Adrenal gland (tissue), 19 donors: ENCODE measurements at places on chromosomes 3 and 15.

DNA sequence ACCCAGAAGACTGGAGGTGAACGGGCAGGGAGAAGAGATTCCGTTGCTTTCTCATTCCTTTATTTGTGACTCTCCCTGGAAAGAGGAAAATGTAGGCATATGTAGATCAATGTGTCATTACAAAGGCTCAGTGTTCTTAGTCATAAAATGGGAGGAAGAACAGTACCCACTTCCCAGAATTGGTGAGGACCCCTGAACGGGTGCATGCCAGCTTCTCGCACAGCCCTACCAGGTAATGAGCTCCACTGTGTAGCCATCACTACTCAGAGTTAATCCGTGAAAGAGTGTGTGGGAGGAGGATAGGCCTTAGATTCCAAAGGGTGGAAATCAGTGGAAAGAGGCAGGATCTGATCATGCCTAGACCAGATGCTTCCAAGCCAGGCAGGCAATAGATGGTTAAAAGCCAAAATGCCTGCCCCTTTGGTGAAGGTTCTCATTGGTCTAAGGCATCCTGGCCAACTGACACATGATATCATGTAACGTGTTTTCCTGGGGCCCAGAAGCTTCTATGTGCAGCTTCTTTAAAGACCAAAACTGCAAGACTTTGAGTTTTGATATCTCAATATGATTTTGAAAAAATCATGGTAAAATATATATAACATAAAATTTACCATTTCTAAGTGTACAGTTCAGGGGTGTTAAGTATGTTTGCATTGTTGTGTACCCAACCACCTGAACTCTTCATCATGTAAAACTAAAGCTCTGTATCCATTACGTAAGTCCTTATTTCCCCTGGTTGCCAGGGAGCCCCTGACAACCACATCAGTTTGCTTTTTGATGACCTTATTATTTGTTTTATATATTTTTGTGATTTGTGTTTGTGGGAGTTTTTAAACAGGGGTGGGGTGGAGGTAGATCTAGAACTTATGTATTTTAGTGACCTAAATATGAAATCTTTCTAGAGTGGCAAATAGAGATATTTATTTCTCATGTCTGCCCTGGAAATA lies 402.2 kb upstream of the CFAP20DC start:
- no peaks in the 10 kb centered on the region for H3K27me3 ChIP-seq
- no peaks in the 10 kb centered on the region for H3K36me3 ChIP-seq
- H3K4me3 ChIP-seq: no peak overlapping the region
- H3K4me1 ChIP-seq: no peaks in the 10 kb centered on the region
- no peak overlapping the region for H3K27ac ChIP-seq

DNA sequence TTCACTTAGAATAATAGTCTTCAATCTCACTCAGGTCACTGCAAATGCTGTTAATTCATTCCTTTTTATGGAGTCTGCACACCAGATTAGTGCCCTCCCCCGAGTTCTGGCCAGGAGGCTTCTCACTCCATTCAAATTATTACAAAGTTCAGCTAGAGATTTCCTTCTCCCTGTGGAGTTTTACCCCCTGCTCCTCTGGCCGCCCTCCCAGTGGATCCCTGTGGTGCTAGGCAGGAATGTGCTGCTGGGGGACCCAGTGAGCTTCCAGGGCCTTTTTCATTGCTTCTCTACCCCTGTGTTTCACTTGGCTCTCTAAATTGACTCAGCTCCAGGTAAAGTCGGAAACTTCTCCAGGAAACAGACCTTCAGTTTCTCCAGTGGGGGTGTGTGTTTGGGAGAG lies 42.7 kb upstream of the CD200R1L start:
- no peaks in the 10 kb centered on the region for H3K4me1 ChIP-seq
- no peak overlapping the region for H3K27ac ChIP-seq
- no peaks in the 10 kb centered on the region for H3K36me3 ChIP-seq
- H3K27me3 ChIP-seq: no peaks in the 10 kb centered on the region

DNA sequence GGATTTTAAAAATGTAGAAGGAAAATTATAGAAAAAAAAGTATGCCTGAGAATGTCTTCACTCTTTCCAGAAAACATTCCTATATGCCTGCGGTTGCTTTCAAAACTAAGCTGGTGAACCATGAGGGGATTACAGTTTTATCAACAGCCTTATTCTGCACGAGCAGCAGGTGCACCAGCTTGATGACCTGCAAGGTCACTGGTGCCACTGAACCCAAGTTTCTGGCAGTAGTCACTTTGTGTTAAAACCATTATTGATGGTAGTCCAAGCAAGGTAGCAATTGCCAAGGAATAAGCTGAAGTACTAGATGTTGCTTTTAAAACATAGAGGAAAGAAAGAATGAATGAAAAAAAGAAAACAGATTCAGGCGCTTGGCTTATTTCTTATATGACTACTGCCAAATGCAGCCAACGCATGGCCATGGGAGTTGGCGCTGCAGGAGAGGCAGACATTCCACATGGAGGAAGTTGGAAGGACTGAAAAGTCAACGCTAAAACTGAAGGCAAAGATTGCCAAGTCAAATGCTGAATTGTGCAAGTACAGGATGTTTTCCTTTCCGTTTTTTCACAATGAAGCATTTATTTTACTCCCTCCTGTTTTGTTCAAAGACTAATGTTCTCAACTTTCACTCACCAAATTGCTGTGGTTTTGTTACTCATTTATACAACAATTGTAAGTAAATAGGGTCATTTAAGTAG lies 601.4 kb downstream of the CADM2 start:
- no peaks in the 10 kb centered on the region for H3K4me1 ChIP-seq
- no peaks in the 10 kb centered on the region for H3K36me3 ChIP-seq
- DNase-seq: no peak
- H3K27ac ChIP-seq: no peak overlapping the region
- no peak overlapping the region for H3K4me3 ChIP-seq

DNA sequence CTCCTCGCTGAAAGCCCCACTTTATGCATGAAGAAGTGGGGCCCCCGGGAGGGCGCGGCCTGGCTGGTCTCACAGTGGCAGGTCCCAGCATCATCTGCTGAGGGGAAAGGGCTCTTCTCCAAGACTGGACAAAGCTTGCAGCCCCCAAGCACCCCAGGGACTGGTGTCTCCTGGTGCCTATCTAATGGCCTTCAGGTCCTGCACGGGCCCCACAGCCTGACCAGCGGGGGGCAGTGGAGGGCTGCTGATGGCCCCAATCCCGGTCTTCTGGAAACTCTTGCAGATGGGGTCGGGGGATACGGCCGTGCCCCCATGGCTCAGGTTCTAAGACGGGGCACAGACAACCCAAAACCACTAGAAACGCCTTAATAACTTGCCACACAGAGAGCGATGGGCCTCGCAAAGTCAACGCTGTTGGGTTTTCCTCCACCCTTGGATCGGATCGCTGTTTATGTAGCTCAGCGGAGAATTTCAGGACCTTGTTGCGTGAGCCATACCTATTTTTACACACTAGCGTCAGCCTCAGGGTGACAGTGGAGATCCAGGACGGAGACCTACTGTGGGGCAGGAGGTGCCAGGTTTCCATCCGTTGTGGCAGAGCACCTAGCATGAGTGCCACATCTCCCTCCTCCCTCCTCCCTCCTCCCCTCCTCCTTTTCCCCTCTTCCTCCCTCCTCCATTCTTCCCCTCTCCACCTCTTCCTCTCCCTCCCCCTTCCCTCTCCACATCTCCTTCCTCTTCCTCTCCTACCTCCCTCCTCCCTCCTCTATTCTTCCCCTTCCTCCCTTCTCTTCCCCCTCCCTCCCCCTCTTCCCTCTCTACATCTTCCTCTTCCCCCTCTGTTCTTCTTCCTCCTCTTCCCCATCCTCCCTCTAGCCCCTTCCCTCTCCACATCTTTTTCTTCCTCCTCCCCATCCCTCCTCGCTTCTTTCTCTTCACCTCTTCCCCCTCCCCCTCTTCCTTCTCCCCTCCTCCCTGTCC lies 79.3 kb upstream of the ALDH1L1 start:
- no peaks in the 10 kb centered on the region for H3K36me3 ChIP-seq
- H3K4me1 ChIP-seq: no peaks in the 10 kb centered on the region
- H3K27ac ChIP-seq: peak overlapping the region; percentile 34
- no peaks in the 10 kb centered on the region for H3K27me3 ChIP-seq

GRCh38 chr3:143167969-143168854 lies 48.6 kb downstream of the CHST2 start:
- no peak overlapping the region for H3K27ac ChIP-seq
- H3K4me1 ChIP-seq: no peaks in the 10 kb centered on the region
- no peak overlapping the region for H3K4me3 ChIP-seq
- DNase-seq: no peak
- H3K27me3 ChIP-seq: no peaks in the 10 kb centered on the region

DNA sequence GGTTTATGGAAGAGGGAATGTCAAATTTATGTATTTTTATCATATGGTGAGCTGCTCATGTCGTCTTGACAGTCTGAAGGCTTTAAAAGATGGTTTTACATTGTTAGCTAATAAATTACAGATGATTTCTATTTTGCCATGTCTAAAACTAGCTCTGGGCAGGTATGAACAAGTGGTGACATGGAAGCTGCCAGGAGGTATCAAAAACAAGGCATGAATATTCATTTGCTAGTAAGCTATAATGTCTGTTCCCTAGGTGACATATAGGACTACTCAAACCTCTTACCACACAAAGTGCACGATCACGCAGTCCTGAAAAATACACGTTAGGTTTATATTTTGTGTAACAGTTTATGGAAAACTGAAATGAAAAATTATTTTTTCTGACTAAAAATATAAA lies 34.8 kb downstream of the ST3GAL6 start:
- no peak overlapping the region for H3K4me3 ChIP-seq
- DNase-seq: no peak
- peaks cover 4% of the 10 kb centered on the region for H3K36me3 ChIP-seq
- no peak overlapping the region for H3K27ac ChIP-seq

- no peak overlapping the region for H3K27ac ChIP-seq
- no peak overlapping the region for H3K4me3 ChIP-seq
- H3K27me3 ChIP-seq: no peaks in the 10 kb centered on the region
- no peaks in the 10 kb centered on the region for H3K4me1 ChIP-seq
These were observed 256.5 kb downstream of the SHQ1 start for GRCh38 chr3:72591522-72592421.
